ENCODE measurements at places on chromosomes 5 and 9.

- DNase-seq, result no peak
These were observed 10.5 kb downstream of the CDHR2 start for GRCh38 chr5:176559683-176560082.

DNA sequence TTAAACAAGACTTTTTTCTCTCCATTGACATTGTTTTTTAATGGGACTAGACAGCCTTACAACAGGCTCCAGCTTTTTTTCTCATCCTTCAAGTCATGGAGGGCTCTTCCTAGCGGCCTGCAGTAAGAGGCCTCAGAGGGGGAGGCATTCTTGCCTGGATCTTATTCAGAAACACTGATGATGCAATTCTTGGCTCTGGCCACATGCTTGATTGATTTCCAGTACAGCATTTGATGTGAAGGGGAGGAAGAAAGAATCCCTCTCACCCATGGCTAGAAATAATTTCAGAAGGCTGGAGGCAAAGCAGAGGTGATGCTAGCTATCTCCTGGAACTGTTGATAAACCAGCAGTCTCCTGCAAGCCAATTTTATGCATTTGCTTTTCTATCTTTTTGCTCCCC lies 324.8 kb downstream of the PRELID2 start:
- DNase-seq, result no peak

DNA sequence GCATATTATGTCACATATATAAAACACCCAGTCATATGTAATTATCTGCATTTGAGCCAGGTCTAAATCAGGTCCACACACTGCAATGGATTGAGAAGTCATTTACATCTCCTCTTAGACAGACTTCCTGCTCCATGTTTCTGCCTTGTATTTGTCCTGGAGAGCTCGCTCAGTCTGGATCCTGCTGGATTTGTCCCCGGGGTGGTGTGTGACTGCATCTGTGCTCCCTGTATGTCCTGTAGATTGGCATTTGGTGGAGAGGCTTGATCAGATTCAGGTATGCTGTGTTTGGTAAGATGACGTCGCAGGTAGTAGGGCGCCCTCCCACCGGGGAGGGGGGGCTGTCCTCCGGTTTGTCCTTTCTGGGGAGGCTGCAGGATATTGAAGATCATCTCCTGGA lies 33.6 kb upstream of the IER5L start:
- no peak for DNase-seq

DNA sequence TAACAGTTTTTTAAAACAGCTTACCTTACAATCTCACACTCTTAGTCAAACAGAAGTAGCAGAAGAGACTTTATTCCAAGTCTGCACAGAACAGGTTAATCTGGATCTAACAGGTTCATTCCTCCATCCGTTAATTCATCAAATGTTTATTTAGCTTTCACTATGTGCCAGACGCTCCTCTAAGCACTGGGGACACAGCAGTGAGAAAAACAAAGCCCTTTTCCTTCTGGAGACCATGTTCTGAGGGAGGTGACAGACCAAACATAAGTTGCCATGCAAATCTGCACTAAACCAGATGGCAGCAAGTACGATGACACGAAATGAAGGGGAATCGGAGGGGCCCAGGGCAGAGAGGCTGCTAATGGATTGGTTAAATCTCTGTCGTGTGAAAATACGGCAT lies 17.1 kb upstream of the GLIPR2 start:
- DNase-seq, result no peak

GRCh38 chr5:109830955-109831502 lies 141.3 kb downstream of the MAN2A1 start:
- DNase-seq, result no peak
